Left ventricle myocardium inferior (tissue), 1 donor: ENCODE measurements at places on chromosomes 1 and 21. TPM values are rescaled to one million over a fixed set of nuclear protein-coding genes. Genes with fewer than 3 reads are reported as not detected.
A peak's percentile ranks its signal among the peaks of the same experiment; 100 is the strongest.

GRCh38 chr1:179818743-179819173 lies 58.8 kb downstream of the TOR1AIP2 start:
- peak; percentile 58 for DNase-seq
- peak overlapping the region; percentile 75 for H3K27ac ChIP-seq
- no peaks in the 10 kb centered on the region for H3K36me3 ChIP-seq
- peaks cover 5% of the 10 kb centered on the region for H3K27me3 ChIP-seq

DNA sequence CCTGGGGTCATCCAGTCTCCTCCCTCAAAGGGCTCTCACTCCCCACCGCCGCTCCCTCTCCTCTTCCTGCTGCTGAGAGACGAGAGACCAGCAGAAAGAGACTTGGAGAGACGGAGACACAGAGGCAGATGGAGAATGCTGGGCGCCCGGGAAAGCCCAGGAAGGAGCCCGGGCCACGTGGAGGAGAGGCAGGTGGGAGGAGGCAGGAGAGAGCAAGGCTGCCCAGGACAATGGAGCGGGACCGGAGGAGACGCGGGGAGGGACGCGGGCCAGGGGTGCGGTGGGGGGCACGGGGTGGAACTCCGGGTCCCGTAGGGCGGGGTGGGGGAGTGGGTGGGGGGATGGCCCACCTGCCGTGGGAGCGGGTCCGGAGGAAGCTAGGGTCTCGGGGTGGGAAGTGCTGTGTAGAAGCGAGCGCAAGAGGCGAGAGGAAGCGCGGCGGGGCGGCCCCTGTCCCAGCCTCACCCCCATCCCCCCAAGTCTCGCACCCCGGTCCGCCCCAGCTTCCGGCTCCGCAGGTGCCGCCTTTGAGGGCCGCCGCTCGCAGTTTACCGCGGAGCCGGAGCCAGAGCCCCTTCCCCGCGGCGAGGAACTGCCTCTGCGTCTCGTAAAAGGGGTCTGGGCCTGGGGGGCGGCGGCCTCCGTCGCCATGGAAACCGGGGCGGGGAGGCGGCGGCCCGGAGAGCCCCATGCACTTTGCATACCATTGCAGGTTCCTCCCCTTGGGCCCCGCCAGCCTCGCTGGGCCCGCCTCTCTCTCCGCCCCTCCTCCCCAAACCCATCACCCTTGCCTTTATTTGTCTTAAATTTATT lies 11.7 kb upstream of the EPHA2 start:
- no peak overlapping the region for H3K27ac ChIP-seq
- H3K4me3 ChIP-seq: peak overlapping the region; percentile 67
- H3K36me3 ChIP-seq: no peaks in the 10 kb centered on the region
- no peaks in the 10 kb centered on the region for H3K27me3 ChIP-seq
- peaks cover 31% of the 10 kb centered on the region for H3K4me1 ChIP-seq

DNA sequence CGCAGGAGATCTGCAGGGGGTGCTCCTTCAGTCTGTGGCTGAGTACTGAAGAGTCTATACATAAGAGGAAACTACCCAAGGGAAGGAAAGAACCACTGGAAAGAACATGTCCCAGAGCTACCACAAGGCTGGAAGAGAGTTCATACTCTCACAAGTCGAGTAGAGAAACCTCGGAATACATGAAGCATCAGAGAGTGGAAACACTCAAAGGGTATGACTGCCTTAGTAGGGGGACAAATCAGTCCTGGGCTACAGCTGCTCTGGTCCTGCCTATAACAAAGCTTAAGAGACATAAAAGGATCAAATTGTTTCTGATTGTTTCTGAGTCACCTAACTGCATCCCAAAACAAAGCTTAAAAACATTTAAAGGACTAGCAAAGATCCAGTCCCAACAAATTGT lies 27.4 kb downstream of the TMEM50B start:
- H3K36me3 ChIP-seq: peaks cover 62% of the 10 kb centered on the region
- no peak for DNase-seq
- peaks cover 17% of the 10 kb centered on the region for H3K4me1 ChIP-seq
- no peak overlapping the region for H3K27ac ChIP-seq
- no peak overlapping the region for H3K4me3 ChIP-seq
- no peaks in the 10 kb centered on the region for H3K27me3 ChIP-seq

GRCh38 chr1:198499588-198499987 lies 40.9 kb downstream of the ATP6V1G3 start:
- no peak overlapping the region for H3K27ac ChIP-seq
- H3K27me3 ChIP-seq: no peaks in the 10 kb centered on the region
- H3K4me1 ChIP-seq: no peaks in the 10 kb centered on the region
- H3K4me3 ChIP-seq: no peak overlapping the region
- no peak for DNase-seq
- no peaks in the 10 kb centered on the region for H3K36me3 ChIP-seq

GRCh38 chr1:215833941-215834729 lies 267.0 kb downstream of the KCTD3 start:
- H3K4me1 ChIP-seq: no peaks in the 10 kb centered on the region
- no peak for DNase-seq
- no peak overlapping the region for H3K4me3 ChIP-seq
- H3K27me3 ChIP-seq: no peaks in the 10 kb centered on the region
- no peak overlapping the region for H3K27ac ChIP-seq
- H3K36me3 ChIP-seq: no peaks in the 10 kb centered on the region

- no peaks in the 10 kb centered on the region for H3K27me3 ChIP-seq
- peaks cover 20% of the 10 kb centered on the region for H3K36me3 ChIP-seq
- no peak overlapping the region for H3K27ac ChIP-seq
- no peak for DNase-seq
These were observed 21.9 kb downstream of the TSNAX start for GRCh38 chr1:231550448-231550781.

- no peaks in the 10 kb centered on the region for H3K4me1 ChIP-seq
- no peak for DNase-seq
- peaks cover 29% of the 10 kb centered on the region for H3K27me3 ChIP-seq
- no peaks in the 10 kb centered on the region for H3K36me3 ChIP-seq
- H3K27ac ChIP-seq: no peak overlapping the region
These were observed 41.1 kb upstream of the CSF3R start for GRCh38 chr1:36523850-36524249.

- DNase-seq: peak; percentile 49
- H3K4me1 ChIP-seq: peaks cover 18% of the 10 kb centered on the region
- no peak overlapping the region for H3K27ac ChIP-seq
- H3K27me3 ChIP-seq: no peaks in the 10 kb centered on the region
- H3K4me3 ChIP-seq: no peak overlapping the region
These were observed 6.9 kb downstream of the CASQ1 start for GRCh38 chr1:160197231-160197630.

DNA sequence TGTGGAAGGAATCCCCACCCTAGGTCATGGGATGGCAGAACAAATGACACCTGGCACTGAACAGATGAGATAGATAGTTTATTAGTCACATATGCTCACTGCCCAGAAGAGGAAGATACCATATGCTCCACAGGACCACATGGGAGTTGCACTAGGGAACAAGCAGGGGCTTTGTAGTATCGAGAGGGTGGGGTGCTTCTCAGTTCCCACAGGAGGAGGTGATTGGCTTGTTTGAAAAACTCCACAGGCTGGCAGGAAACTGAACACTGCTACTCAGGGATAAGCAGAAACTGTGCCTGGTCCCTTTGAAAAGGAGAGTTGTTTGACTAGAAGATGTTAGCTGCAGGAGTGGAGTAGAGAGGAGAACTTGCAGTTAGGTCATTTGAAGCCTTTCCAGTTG lies 31.9 kb upstream of the RXRG start:
- no peak overlapping the region for H3K4me3 ChIP-seq
- H3K27ac ChIP-seq: no peak overlapping the region
- H3K4me1 ChIP-seq: no peaks in the 10 kb centered on the region

GRCh38 chr21:17785403-17785788 lies 33.8 kb downstream of the C21orf91 start:
- H3K4me3 ChIP-seq: no peak overlapping the region
- no peak overlapping the region for H3K27ac ChIP-seq
- no peak for DNase-seq
- no peaks in the 10 kb centered on the region for H3K27me3 ChIP-seq
- H3K36me3 ChIP-seq: peaks cover 31% of the 10 kb centered on the region

DNA sequence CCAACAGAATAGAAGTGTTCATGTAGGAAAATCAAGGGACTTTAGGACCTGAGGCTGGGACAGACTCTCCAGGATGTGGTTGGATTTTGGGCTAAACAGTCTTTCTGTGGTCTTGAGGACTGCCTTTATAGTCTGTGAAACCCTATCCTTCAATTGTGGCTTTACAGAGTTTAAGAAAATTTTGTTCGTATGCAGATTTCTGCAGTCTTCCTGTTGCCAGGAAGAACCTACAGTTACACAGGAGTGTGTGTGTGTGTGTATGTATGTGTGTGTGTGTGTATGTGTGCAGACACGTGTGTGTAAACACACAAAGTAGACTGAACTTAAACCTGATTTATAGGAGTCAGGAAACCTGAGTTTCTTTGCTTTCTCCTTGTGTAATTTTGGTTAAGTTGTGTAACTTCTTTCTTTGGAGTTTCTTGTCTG lies 22.8 kb downstream of the NEK7 start:
- no peak overlapping the region for H3K27ac ChIP-seq
- no peak overlapping the region for H3K4me3 ChIP-seq
- no peak for DNase-seq
- no peaks in the 10 kb centered on the region for H3K36me3 ChIP-seq
- H3K4me1 ChIP-seq: peaks cover 96% of the 10 kb centered on the region

GRCh38 chr1:230976360-230976759 lies 2.3 kb downstream of the TTC13 start:
- no peak overlapping the region for H3K27ac ChIP-seq
- peaks cover 12% of the 10 kb centered on the region for H3K36me3 ChIP-seq
- H3K4me3 ChIP-seq: no peak overlapping the region
- H3K4me1 ChIP-seq: peaks cover 37% of the 10 kb centered on the region

GRCh38 chr1:94111879-94112278 lies 9.1 kb downstream of the ABCA4 start:
- no peak overlapping the region for H3K4me3 ChIP-seq
- H3K36me3 ChIP-seq: no peaks in the 10 kb centered on the region
- H3K4me1 ChIP-seq: peaks cover 24% of the 10 kb centered on the region
- H3K27me3 ChIP-seq: no peaks in the 10 kb centered on the region
- no peak overlapping the region for H3K27ac ChIP-seq
- no peak for DNase-seq

DNA sequence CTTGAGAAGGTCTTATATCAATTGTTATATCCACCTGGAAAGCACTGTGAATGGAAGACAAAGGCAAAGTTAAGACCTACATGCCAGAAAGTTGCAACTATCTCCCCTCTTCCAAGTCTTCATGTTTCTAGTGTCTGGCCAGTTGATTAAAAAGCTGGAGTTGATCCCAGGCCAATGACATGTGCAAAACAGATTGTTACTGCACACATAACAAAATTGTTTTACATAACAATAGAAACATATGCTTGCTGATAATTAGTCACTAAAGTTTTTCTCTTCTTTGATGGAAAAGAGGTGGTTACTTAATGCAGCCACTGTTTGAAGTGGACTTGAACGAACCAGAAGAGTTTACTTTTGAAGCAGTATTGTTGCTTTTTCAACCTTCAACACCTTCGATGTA lies 158.2 kb downstream of the TGFBR3 start:
- no peak overlapping the region for H3K4me3 ChIP-seq
- H3K36me3 ChIP-seq: peaks cover 7% of the 10 kb centered on the region
- DNase-seq: no peak
- H3K27ac ChIP-seq: peak overlapping the region; percentile 87
- H3K27me3 ChIP-seq: no peaks in the 10 kb centered on the region

DNA sequence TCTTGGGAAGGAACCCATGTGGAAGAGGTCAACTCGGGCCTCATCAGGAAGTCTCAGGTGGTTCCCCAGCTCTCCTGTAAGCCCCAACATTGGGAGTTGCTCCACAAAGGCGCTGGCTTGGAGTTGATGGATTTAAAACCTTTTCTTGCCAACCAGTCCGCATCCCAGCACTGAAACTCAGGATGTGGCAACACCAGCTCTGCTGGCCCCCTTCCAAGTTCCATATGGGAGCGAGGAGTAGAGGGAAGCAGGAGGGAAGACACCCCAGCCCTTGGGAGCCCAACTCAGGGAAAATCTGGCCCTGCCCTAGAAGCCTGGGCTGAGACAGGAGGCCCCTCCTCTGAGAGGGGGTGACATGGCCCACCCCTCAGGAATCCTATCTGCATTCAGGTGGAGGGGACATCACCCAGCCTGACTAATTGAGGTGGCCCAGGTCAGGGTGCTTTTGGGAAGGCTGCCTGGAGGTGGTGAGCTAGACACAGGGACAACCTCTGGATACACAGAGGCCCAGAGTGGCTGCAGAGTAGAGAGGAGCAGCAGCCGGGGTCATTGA lies 33.1 kb upstream of the DMBX1 start:
- H3K4me1 ChIP-seq: no peaks in the 10 kb centered on the region
- no peak overlapping the region for H3K27ac ChIP-seq
- H3K27me3 ChIP-seq: peaks cover 91% of the 10 kb centered on the region
- DNase-seq: no peak
- H3K36me3 ChIP-seq: no peaks in the 10 kb centered on the region

DNA sequence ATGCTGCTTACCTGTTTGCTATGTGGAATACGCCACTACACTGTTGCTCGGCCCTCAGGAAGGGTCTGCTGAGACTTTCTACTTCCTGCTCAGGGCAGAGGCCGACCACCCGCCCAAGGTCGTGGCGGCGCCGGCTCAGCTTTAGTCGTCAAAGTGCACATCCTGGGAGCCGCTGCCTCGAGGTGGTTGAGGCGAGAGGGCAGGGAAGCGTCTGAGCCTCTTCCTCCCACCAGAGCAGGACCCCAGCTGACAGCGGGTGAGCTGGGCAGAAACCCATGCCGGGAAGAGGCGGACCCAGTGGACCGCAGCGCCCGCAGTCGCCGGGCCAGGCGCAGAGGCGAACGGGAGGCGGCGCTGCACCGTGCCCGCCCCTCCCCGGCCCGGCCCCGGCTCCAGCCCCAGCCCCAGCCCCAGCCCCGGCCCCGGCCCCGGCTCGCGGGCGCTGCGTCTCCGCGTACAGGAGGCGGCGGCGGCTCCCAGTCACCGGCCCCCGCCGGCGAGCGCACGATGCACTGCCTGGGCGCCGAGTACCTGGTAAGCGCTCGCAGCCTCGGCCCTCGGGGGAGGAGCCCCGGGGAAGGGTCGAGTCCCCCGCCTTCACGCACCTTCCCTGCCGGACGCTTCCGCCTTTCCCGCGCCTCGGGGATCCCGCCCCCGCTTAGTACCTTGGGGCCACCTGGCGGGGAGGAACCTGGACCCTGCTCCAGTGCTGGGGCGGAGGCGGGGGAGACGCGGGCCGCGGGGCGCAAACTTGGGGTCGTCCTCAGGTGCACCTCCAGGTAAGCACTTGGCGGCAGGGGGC lies at the start of gene SLC44A3:
Gene SLC44A3, plus strand, starts transcription at position 413 of the 802 bp plus-strand sequence. Its CDS starts 95 bp downstream, at position 508.
- peaks cover 15% of the 10 kb centered on the region for H3K27me3 ChIP-seq
- no peaks in the 10 kb centered on the region for H3K36me3 ChIP-seq
- peak; percentile 45 for DNase-seq
- H3K4me3 ChIP-seq: peak within 1 kb of the TSS; percentile 78
- peaks cover 30% of the 10 kb centered on the region for H3K4me1 ChIP-seq
- H3K27ac ChIP-seq: peak within 1 kb of the TSS; percentile 46

GRCh38 chr1:221845650-221846371 lies 103.9 kb upstream of the DUSP10 start:
- H3K4me1 ChIP-seq: no peaks in the 10 kb centered on the region
- H3K27ac ChIP-seq: no peak overlapping the region
- H3K27me3 ChIP-seq: no peaks in the 10 kb centered on the region

Gene GBP7
- total RNA-seq: 0.11 TPM

Gene CR1
- total RNA-seq: 2.0 TPM

Gene DDI2
- total RNA-seq: 22.5 TPM

Gene NHLH1
- not detected for total RNA-seq

Gene RAB3B
- total RNA-seq: not detected

Gene TRAPPC3
- total RNA-seq: 54.6 TPM

Gene GPR37L1
- total RNA-seq: 0.05 TPM

Gene AQP10
- total RNA-seq: 0.16 TPM

Gene DNASE2B
- not detected for total RNA-seq

Gene KRTAP19-3
- not detected for total RNA-seq

Gene LCE3D
- total RNA-seq: not detected

Gene KCNJ9
- 0.05 TPM for total RNA-seq

Gene ALX3
- not detected for total RNA-seq

Gene MR1
- total RNA-seq: 4.8 TPM

Gene HHAT
- 2.1 TPM for total RNA-seq

Gene BEND5
- 4.2 TPM for total RNA-seq

Gene CADM3
- total RNA-seq: 3.7 TPM

Gene LRRC38
- total RNA-seq: 0.30 TPM
